Stimulated activated CD8-positive, alpha-beta memory T cell treated with anti-CD3 and anti-CD28 coated beads, Interleukin-7, amount 100 ng/mL, for 24 hours (primary cell): ENCODE measurements at places on chromosomes 4 and X.

DNA sequence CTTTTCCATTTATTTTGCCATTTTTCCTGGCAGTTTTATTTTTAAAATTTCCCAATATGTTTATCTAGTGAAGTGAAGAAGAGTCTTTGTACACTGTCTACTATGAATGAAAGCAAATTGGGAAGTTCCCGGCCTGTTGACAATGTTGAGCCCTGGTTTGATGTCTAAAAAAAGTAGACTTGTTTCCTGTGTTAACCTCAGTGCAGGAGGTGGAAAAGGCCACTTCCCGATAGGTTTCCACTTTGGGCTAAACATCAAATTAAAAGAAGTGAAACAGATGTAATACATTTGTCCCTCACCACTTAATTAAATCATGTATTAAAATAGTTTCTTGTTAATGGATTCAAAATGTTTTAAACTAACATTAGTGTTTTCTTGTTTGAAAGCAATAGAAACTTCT, 30.0 kb downstream of the BBS12 start:
- DNase-seq, result no peak

DNA sequence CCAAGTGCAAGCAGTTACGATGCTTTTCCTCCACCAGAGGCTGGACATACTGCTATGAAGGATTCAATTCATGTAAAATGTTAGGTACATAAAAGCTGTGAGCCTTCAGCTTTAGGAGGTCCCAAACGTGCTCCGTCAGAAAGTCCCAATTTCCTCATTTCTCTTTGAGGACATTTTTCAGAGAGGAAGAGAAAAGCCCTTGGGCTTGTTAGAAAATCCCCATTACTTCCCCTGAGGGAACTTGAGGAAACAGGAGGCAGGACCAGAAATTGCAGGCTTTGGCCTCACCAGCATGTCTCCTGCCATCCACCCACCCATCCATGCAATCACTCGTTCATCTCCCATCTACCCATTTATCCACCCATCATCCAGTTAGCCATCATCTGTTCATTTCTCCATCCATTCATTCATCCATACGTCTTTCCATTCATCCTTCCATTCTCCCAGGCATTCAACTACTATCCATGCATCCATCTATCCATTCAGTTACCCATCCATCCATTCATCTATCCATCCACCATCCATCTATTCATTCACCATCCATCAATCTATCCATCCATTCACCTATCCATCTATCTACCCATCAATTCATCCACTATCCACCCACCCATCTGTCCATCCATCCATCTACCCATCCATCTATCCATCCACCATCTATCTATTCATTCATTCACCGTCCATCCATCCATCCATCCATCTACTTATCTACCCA, 223.5 kb downstream of the AFAP1 start:
- no peak for DNase-seq

DNA sequence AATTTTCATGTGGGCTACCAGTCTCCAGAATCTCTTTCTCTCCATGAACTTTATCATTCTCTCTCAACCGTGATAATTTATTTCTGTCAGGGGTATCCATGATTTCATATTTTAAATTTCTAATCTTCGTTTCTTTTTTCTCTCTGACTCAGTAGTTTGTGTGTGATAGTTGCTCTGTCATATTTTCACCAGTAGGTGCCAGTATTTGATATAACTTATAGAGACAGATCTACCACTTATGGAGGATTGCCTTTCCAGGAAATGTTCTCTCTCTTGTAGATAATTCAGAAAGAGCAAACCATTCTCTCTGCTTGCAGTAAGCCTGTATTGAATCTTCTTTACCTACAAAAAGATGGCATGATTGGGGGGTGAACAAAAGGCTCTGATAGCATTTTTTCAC, 79.3 kb upstream of the DYNLT3 start:
- no peak for DNase-seq

DNA sequence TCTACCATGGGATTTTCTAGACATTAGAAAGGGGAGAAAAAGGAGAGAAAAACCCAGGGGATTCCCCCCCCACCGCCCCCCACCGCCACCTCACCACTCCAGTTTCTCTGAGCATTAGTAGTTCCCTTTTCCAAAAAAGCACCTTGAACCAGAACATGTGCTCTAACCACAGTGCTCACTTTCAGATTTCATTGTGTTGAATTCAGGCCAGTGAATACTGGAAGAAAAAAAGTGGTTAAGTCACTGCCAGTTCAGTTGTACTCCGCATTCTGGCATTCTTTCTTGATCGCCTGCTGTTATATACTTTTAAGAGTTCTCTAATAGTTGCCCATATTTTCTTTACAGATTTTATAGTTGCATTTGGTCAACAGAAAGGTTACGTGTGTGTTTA, 40.9 kb downstream of the JADE3 start:
- DNase-seq, result no peak

DNA sequence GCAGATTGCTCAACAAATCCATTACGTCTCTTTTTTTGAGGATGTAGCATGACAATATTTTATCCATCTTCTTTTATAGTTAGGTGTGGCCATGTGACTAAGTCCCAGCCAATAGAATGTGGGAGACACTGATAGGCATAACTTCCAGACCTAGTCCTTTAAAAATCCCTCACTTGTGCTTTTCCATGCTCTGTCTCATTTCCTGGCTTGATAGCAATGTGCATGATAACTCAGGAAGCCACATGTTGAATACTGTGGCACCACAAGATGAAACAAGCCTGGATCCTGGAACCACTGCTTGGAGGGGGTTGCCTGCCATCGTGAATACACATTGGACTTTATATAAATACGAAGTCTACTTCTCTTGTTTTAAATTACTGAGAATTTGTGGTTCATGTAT, 184.0 kb upstream of the NEIL3 start:
- DNase-seq, result no peak

- DNase-seq, result no peak
These were observed 44.9 kb downstream of the CCNG2 start for GRCh38 chr4:77201857-77202256.

DNA sequence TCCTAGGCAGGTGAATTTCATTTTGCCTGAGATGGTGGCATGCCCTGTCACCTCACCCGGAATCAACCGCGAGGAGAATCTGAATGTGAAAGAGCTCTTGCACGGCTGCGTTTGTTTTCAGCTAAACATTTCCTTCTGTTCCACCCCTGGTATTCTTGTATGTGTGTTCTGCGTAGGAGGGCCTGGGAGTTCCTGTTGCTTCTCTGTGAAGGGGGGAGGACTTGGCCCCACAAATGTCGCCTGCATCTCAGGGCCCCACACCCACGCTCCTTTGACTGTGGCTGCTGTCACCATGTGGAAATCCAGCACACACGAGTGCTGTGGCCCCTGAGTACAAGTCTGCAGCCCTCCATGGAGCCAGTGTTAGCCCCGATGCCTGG, 45.8 kb upstream of the CLCN4 start:
- DNase-seq, result peak; percentile 25

- DNase-seq, result no peak
These were observed 17.0 kb upstream of the HPF1 start for GRCh38 chr4:169774466-169775445.

DNA sequence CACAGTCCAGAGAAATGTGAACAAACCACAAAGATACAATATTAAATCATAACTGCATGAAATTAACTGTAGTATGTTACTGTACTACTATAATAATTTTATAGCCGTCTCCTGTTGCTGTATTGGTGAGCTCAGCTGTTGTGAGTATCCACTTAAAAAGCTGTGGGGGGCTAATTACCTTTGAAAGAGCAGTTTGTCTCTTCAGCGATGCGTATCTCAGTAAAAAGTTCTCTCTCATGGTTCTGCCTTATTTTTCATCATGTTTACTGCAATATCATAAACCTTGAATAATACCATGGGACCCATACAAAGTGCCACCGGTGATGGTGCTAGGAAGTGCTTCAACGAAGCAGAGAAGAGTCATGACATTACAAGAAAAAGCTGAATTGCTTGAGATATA, 8.4 kb upstream of the MSMO1 start:
- no peak for DNase-seq

DNA sequence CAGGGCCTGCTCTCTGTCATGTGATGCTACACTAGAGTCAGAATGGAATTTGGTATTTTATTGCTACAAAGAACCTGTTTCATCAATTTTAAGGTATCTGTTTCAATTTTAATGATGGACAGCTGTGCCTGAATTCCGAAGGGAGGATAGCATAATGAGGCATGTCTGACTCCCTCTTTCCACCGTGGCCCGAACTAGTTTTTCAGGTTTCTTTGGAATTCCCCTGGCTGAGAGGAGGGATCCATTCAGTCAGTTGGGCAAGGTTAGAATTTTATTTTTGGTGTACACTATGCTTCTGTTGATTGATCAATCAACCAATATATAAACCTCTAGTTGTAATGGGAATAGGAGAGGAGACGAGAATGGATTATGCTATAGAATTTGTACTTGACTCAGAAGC, 761.8 kb downstream of the FAM133A start:
- DNase-seq, result no peak

DNA sequence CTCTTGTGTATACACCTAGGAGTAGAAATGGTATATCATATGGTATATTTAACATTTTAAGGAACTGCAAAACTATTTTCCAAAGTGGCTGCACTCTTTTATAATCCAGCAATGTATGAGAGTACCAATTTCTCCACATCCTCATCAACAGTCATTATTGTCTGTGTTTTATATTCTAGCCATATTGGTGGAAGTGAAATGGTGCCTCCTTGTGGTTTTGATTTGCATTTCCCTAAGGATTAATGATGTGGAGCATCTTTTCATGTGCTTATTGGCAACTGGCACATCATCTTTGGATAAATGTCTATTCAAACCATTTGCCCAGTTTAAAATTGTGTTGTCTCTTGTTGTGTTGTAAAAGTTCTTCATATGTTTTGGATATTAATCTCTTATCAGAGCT, 9.6 kb downstream of the BMP15 start:
- no peak for DNase-seq

GRCh38 chr4:29560452-29560851, 1159.7 kb upstream of the PCDH7 start:
- no peak for DNase-seq

GRCh38 chr4:15333692-15334633, 93.9 kb upstream of the C1QTNF7 start:
- DNase-seq, result no peak

GRCh38 chr4:168486912-168487281, 6.6 kb upstream of the DDX60L start:
- DNase-seq, result no peak

- DNase-seq, result no peak
These were observed 345.4 kb upstream of the GATB start for GRCh38 chr4:152106113-152106763.

GRCh38 chr4:97656044-97656720, 487.1 kb downstream of the STPG2 start:
- DNase-seq, result no peak

GRCh38 chr4:125317525-125317877, 2.7 kb downstream of the FAT4 start:
- DNase-seq, result no peak

DNA sequence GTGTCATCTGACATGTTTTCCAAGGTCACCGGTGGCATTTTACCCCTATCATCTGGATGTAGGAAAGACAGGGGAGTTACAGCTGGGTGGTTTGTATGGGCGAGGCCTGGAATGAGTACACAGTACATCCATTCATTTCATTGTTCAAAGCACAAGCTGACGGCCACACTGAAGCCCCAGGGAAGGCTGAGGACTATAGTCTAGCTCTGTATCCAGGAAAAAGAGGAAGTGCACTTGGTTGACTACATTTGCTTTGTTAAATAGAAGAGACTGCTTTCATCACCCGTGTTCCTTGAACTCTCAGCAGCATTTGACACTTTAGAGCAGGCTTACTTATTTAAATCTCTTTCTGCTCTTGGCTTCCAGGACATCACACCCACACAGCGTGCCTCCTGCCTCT, 1041.0 kb upstream of the TENM3 start:
- DNase-seq, result no peak

DNA sequence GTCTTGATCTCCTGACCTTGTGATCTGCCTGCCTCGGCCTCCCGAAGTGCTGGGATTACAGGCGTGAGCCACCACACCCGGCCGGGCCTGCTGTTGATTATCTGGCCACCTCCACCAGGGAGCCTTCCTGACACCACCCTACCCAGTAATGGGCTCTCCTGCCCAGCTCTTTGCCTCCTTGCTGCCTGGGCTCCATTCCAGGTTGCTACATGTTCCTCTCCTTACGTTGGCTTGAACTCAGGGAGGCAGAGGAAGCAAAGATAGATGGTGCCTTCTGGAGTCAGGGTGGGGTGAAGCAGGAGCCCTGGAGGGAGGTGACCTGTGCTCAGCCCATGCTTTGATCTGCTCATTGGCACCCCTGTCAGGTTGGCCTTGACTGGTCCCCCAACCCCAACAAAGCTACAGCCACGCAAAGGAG, 26.3 kb downstream of the FLNA start:
- no peak for DNase-seq

GRCh38 chr4:60134099-60134498, 1066.0 kb upstream of the ADGRL3 start:
- no peak for DNase-seq
